ENCODE measurements at places on chromosomes 6 and 20.

DNA sequence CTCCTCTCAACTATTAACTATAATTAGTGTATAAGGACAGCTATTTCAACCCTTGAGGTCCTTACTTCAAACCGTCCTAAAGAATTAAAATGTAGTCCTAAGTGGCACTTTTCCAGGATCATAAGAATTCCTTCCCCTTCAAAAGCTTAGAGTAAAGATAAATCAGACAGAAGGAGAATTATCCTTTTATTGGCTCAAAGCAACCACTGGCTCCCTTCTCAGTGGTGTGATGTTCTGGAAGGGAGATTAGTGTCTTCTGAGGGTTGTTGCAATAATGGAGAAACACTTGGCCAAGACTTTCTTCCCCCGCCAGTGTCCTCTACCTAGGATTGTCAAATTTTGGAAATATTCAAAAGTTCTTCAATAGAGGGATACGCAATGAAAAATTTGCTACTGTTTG lies 89.1 kb upstream of the PLEKHG1 start:
- no peak for DNase-seq

DNA sequence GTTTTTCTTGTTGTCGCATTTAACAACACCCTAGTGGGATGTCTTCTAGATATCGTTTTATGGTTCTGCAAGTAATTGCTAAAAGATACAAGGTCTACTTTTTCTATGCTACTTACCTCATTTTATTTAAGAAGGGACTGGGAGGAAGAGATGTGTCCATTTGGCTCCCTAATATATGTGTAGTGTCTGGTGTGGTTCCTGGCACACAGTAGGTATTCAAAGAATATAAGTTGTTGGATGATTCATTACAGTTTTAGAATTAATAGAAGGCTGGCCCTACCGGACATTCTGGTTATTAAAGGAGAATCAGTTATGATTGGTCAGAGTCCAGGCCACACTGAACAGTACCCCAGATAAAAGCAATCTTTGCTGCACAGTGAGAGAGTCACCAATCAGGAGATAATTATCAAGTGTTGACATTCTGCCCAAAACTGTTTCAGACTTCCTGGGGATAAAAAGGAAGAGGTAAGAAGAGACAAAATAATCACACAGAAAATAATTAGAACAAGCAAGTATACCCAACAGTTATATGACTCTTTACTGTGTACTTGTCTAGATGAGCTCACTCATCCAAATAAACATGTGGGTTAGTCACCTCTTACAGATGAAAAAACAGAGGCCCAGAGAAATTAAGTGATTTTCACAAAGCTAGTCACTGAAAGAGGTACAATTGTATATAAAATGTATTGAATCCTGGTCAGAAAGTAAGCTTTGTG lies 7.0 kb downstream of the TMEM244 start:
- no peak for DNase-seq

GRCh38 chr6:109050012-109050411 lies 44.6 kb downstream of the SESN1 start:
- no peak for DNase-seq

DNA sequence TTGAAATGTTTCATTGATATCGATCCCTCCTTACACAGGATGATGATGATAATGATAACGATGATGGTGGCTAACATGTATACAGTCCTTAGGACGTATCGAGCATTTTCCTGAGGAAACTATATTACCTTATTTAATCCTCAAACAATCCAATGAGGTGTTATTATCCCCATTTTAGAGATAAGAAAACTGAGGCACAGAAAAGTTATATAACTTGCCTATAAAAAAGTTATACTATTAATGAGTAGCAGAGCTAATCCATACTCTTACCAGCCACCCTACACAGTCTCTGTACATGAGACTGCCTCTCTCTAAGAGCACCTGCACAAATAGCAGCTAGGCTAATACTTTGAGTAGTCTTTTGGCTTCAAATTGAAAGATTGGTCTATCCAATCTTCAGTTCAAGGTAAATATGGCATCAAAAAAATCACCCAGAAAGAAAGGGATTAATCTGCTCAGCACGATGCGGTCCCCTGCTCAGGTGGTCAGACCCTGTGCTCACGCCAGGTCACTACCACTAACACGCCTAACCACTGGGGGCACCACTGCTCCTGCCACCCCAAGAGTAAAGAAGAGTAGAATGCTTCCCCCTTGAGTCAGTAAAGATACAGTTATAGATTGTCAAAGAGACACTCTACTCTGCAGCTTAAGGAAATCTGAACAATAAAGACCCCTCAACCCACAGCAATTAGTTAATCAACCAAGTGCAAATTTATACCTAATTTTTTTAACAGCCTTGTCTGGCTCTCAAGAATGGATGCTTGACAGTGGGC lies 15.0 kb downstream of the GABBR1 start:
- DNase-seq, result no peak

DNA sequence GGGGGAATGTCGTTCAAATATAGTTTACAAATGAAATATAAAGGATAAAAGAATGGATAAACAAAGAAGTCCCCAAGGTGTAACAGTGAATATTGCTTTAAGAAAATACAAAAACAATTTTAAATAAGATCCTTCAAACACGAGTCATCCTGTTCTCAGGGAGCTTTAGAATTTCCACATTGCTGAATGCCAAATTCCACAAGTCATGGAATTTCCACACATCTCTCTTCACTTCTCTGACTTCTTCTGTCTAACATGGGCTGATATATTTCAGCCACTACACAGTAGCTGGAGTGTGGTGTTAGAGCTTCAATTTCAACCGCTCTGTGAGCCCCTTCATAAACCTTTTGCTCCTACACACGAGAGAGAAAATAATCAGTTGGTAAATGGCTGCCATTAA lies 28.0 kb downstream of the IL22RA2 start:
- no peak for DNase-seq

GRCh38 chr6:48027704-48028435 lies 83.1 kb downstream of the PTCHD4 start:
- DNase-seq, result no peak

GRCh38 chr6:130783416-130784107 lies 43.6 kb upstream of the SMLR1 start:
- DNase-seq, result no peak
